ENCODE measurements at places on chromosomes 1 and 21.

DNA sequence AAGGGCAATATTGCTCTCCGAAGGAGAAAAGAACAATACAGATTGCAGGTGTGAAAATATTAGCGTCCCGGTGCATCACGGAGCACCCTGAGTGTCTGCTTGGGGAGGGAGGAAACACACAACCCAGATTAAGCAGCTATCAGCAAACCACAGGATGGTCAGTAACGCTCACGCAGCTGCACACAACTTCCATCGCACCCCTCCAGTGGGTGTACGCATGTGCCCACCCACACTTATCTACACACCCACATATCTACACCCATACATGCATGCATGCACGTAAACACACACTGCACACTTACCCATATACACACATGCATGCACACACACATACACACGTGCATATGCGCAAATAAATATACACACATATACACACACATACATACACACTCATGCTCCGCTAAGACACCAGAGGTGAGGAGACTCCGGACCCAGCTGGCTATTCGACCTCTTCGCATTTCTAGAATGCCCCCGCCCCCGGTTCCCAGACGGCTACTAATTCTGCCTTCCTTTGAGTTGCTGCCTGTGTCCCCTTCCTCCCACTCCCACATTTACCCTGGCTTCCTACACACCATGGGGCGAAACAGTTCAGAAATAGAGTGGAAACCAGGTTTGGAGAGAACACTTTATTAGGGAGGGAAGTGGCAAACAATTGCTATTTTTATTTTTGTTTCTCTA is 26.2 kb downstream of the ITPKB start:
- no peak for DNase-seq

GRCh38 chr1:41427122-41427913 is 57.2 kb downstream of the EDN2 start:
- DNase-seq, result no peak

DNA sequence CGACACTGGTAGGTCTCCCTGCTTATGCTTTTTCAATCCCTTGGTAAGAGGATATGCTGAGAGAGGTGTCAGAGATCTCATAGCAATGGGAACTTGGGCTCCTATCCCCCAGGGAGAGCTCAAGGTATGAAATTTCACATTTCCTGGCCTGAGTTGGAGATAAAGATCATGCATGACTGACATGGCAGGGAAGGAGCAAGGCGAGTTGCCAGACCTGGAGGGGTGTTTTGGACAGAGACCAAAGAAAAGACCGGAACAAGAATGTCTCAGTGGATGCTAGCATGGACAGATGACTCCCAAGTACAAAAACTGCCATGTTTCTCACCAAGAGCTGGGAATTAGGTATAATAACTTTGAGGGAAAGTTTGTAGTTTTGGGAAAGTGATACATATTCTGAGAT is 334.1 kb upstream of the B3GALT2 start:
- DNase-seq, result no peak

GRCh38 chr1:117606649-117607430 is 992 bp downstream of the TENT5C start:
- peak; percentile 16 for DNase-seq

GRCh38 chr21:14737922-14738321 is 191.8 kb upstream of the SAMSN1 start:
- peak; percentile 25 for DNase-seq

DNA sequence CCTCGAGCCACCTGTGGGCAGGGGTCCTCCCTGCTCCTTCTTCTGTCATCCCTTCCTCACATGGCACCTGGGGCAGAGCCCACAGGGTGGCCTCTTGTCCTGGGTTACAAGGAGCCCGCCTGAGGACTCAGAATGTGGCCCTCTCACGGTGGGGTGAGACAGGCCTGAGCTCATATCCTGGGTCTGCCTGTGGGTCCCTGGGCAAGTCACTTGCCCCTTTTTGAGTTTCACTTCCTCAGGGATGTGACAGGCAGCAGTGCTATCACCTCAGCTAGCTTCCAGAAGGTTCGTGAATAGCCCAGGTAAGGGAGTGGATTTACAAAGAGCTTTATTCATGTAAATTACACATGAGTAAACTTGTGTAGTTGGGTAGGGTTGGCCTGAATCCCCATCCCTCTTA is 33.5 kb downstream of the HTR6 start:
- DNase-seq, result no peak

- DNase-seq, result peak; percentile 100
These were observed 107.7 kb upstream of the TMPRSS2 start for GRCh38 chr21:41615613-41616012.

GRCh38 chr1:223074445-223075300 is 68.4 kb downstream of the TLR5 start:
- no peak for DNase-seq

- DNase-seq, result no peak
These were observed 1049.6 kb upstream of the ADGRL4 start for GRCh38 chr1:80056179-80056578.

DNA sequence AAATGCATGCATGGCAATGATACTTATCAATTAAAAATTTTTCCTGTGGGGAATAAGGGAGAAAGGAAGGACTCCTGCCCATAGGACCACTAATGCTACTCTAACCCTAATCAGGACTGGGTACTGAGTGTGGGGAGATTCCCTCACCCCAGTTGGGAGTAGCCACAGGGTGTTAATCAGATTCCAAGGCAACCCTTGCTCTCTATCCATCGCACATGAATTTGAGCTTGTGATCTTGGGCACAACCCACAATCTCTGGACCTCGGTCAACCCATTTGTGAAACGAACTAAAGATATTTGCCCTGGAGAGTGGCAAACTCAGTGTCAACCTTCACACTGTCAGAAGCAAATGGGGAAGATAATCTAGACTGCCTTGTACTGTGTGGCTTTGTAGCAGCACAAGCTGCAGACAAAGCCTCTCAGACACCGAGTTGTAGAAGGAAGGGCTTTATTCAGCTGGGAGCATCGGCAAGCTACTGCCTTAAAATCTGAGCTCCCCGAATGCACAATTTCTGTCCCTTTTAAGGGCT is 69.5 kb downstream of the SERINC2 start:
- DNase-seq, result no peak

- no peak for DNase-seq
These were observed 357.8 kb upstream of the ZRANB2 start for GRCh38 chr1:71438626-71439025.

- DNase-seq, result peak; percentile 8
These were observed 148.3 kb downstream of the ACTL8 start for GRCh38 chr1:17903386-17903785.

GRCh38 chr1:6004412-6005123 is 12.3 kb upstream of the NPHP4 start:
- no peak for DNase-seq

DNA sequence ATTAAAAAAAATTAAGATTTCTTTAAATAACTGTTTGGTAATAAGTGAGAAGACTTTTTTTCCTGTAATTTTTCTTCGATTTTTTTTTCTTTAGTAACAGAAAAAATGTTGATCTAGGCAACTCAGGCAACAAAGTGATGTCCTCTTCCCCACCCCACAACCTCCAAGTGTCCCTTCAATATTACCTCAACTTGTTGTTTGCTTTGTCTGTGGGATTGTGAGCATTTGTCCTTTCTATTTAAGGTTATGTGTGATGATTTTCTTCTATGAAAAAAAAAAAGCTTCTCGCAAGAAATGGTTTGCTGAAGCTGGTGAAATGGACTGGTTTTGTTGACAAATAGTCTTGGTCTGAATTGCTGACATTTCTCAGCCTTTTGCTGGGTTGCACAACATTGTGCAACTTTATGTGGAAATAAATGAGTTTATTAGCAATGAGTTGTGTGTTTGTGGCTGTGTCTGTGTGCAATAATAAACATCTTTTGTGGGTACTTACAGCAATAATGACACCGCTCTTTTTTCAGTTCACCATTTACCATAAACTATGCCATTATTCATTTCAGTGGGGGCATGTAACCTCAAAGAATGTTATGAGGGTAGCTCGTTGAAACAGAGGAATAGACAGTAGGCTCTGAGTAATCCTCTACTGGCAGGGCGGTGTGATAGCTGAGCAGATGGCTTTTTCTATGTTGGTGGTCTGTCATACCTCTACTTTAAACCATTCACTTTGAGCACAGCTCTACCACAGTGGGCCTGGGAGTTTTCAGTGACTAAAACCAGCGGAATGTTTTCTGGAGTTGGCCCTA is 218.4 kb downstream of the HLX start:
- peak; percentile 100 for DNase-seq

DNA sequence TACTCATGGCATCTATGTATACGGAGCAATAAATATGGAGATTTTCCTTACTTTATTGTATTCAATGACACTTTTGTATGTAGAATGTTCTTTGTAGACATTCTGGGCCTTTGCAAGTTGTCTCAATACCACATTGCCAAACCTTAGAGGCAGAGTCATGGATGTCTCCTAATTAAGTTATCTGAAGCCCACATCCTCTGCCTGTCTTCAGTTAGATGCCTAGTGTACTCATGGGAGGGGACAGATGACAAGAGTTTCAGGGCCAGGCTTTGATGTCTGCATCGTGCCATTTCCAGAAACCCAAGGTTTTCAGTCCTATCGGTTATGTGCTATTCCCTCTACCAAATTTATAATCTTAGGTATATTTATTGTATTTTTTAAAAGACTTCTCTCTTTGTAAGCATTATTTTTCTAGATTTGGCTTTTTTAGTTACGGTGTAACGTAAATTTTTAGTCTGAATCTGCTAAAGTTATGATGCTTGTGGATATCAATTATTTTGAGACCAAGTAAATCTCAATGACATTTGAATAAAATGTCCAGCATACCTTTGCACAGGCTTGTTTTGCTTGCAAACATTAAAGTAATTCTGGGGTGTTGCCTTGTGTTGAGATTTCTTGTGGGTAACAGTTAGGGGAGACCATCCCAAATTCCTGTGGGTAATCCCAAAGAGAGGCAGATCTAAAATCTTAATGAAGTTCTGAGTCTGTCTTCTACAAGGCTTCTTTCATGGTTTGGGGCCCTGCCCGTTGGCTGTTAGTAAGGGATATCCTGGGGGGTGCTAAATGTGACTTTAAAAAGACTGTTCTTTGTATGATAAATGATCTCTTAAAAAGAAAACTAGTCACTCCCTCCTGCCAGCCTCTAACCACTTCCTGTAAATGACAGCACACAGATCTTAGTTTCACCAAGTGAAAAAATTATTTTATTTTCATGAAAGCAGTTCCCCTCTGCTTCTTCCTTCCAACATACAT is 8.0 kb upstream of the MACF1 start:
- DNase-seq, result peak; percentile 76

DNA sequence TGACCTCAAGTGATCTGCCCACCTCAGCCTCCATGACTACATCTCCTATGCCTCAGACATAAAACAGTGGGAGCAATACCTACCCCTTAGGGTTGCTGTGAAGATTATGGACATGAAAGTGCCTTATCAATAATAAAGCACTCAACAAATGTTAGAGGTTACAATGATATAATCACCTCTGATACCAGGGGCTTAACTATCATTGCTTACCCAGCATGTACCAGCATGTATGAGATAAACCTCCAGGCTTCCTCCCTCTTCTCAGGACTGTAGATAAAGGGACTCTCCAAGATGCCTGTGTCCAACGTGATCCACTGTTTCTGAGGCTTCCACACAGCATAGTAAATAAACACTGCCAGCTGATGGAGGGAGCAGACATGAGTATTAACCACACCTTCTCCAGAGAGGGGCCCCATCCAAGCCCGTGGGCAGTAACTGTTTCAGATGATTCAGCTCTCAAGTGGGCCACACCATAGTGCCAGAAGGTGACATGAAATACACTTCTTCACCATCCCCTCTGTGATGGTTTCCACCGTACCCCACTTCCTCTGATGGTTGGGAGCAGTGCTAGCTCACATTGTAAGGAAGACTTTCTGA is 26.2 kb downstream of the RHBDL2 start:
- no peak for DNase-seq

DNA sequence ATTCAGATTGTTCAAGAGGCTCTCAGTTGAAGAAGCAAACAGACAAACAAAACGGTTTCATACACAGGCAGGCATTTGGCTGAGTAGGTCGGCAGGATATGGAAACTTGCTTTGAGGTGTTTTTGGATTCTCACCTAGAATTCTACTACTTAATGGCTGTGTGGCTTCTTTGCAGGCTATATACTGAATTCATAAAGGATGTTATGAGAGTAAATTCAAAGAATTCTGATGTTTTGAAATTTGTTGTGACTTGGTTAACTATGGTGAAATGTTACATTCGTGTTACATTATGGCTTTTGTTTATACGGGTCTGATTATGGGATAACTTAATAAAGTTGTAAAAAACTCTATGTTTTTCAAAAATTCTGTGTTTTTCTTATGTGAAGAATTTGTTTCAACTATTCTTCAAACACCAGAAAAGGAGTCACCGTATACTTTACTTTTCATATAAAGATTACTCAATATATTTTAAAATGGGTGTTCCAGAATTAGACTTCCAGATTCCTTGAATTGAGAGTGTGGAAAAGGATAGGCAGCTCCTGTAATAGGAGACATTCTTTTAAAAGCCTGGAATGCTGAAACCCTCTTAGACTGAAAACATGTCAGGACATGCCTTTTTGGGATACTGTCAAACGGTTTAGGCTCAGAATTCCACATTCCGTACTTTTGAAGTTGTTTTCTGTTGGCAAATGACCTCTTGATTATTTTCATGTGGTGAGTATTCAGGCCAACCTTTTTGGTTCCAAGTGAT is 8.2 kb upstream of the IRF2BP2 start:
- peak; percentile 99 for DNase-seq

DNA sequence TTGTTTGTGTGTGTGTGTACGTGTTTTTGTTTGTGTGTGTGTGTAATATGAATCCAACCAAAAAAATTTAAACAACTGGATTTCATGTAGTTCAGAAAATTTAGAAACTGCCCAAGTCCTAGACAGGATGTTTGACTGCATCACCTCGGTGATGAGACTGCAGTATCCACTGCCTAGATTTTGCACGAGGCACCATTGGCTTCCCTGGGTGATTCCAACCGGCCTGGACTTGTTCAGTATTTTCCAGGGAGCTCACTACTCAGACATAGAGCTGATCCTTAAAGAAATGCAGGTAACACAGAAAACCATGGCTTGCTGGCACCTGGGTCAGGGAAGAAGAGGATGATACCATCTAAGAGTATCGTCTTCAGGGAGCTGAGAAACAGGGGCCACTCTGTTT is 18.2 kb upstream of the KCNK2 start:
- no peak for DNase-seq

DNA sequence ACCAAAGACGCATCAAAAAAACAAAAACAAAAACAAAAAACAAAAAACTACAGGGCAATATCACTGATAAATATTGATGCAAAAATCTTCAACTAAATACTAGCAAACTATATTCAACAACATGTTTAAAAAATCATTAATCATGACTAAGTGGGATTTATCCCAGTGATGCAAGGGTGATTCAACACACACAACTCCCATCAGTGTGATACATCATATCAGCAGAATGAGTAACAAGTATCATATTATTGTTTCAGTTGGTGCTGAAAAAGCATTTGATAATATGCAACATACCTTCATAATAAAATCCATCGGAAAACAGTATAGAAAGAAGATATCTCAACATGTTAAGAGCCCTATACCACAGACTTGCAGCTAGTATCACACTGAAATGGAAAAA is 953.0 kb downstream of the AMY1C start:
- DNase-seq, result no peak
